CMK (cell line): ENCODE measurements at places on chromosomes 4 and X.

- DNase-seq: peak; percentile 46
These were observed 114.5 kb downstream of the ADRA2C start for GRCh38 chr4:3880615-3881120.

DNA sequence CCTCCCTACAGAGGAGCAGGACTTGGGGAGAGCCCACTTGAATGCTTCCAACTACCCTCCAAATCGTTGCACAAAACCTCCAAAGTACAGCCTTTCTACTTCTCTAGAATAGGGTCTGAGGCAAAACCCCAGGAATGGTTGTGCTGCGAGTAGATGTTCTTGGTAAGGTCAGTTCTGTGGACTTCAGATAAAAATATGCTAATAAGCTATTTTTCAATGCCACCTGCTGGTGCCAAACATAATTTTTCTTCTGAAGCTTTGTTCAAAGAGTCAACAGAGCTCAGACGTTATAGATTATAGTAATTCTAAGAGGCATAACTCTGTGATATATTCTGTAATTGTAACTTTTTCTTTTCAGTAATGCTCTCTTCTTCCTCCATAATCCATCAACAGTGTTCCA is 425.7 kb downstream of the GPAT3 start:
- no peak for DNase-seq

GRCh38 chr4:1714303-1715001 is 2.3 kb upstream of the SLBP start:
- no peak for DNase-seq

DNA sequence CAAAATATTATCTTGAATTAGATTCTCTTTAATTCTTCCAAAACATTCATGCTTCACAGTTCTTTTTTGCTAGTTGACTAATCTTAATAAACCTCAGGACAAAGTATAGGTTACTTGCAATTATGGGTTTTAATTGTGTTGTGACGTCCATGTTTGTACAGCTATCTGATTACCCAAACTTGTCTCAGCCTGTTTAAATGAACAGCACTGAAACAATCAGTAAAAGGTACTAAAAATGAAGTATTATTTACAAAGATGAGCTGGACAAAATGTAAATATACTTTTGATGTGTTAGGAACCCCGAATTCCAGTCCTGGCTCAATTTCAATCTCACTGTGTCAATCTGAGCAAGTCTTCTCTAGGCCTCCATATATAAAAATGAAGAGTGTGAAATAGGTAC is 57.4 kb upstream of the SLC6A14 start:
- DNase-seq: no peak
